ENCODE measurements at places on chromosomes 16 and 17.

DNA sequence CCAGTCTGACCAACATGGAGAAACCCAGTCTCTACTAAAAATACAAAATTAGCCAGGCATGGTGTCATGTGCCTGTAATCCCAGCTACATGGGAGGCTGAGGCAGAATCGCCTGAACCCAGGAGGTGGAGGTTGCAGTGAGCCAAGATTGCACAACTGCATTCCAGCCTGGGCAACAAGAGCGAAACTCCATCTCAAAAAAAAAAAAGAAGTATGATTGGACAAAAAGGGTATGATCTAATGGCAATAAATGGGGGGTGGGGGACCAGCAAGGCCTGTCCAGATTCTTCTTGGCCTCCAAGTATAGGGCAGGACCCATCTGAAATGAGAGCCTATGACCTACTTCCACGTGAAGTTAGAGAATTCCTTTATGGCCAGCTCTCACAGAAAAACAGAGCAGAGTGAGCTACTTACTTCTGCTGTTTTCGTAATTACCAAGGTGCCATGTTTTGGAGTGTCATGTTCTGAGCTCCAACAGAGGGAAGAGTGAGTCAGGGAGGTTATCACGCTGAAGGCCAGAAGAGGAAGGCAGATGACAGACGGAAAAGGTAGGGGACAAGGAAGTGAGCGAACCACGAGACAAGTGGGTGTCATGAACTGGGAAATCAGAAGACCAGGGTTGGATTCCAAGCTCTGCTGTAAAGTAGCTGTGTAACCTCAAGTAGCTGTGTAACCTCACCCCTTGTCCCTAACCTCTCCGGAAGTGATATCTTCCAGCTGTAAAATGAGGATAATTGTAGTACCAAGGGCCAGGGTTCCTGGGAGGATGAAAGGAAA lies 3.6 kb upstream of the ZMYND15 start:
- DNase-seq, result no peak

DNA sequence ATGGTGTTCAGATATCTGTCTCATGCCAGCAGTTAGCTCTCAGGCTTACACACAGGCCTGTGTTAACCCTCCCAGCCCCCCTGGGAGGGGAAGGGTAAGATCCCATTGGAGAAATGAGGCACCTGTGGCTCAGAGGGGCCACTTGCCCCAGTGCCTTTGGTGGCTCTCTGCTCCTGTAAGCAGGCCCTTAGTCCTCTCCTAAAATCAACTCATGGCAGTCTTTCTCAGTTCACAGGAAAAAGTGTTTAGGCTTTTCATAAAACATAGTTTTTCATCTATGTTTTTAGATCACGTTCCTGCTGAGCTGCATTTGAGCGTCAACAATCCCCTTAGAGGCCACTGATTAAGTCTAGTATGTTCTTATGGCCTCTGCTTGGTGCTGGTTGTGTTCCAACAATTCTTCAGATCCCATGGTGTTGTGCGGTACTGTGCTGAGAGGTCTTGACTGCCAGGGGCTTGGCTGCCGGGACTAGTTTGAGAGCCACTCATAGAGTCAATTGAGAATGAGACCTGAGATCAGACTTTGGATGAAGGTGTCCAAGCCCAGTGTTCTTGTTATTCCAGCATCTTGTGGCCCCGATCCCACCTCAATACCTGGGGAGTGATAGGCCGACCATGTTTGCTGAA lies 10.6 kb downstream of the TAOK2 start:
- DNase-seq, result no peak

GRCh38 chr16:67449739-67450138 lies 18.8 kb downstream of the HSD11B2 start:
- no peak for DNase-seq

GRCh38 chr17:19309701-19310100 lies 52.8 kb downstream of the B9D1 start:
- DNase-seq, result no peak

GRCh38 chr16:66264311-66265047 lies 102.0 kb upstream of the CDH5 start:
- DNase-seq, result no peak

All from NCI-H1694 treated with DMSO at 0.1 percent for 48 hours (cell line).